ENCODE measurements at places on chromosomes 11 and 22.

DNA sequence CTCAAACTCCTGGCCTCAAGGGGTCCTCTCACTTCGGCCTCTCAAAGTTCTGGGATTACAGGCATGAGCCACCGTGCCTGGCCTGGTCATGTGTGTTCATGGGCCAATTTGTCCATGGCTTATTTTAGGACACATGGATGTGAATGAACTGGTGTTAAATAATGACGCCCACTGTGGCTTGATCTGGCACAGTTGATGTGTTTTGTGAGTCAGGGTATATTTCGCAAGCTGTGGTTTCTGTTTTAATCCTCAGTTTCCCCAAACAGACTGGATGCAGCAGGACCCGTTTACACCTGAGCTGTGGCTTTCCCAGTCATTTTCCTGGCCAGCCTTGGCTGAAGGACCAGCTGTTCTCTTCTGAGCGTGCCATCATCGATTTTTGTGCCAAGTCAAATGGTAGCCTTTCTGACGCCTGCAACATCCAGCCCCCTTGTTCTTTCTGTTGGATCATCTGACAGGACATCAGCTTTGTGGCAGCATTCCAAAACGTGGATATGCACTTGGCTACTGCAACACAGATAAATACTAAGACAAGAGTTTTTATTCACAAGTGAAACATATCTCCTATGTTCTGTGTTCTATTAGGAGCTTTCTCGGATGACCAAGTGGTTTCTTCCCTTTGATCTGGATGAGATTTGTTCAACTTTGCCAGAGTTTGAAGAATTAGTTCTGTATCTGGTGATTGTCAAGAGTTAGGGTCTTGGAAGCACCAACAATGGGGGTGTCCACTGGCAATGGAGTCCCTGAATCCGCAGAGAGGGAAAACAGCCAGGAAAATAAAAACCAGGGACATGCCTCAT lies 40.0 kb upstream of the SEPTIN5 start:
- no peak for DNase-seq

DNA sequence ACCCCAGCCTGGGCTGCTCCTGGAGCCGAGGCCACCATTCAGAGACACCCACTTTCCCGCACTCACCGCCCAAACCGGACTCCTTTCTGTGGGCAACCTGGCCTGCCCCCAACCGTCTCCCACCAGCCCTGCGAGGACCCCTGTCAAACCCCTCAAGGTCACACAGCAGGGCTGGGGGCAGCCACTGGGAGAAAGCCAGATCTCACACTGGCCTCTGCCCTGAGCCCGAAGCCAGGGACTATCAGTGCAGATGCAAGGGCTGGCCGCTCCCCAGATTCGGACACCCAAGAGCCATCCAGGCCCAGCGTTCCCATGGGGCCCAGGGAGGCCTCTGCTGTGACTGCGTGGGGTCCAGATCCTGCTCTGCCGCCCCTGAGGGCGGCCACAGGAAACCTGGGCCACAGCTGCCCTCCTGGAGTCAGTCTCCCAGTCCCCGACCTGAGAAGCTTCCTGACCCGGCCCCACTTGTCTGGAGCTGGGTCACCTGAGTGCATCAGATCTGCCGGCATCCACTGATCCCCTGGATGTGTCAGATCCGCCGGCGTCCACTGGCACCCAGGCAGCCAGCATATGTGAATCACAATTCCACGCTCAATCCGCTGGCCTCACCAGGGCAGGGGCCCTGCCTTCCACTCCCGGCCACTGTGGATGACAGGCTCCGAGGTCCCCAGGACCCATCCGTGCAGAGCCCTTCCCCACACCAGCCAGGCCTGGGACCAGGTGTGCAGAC lies 139.7 kb downstream of the BRD1 start:
- DNase-seq = no peak

DNA sequence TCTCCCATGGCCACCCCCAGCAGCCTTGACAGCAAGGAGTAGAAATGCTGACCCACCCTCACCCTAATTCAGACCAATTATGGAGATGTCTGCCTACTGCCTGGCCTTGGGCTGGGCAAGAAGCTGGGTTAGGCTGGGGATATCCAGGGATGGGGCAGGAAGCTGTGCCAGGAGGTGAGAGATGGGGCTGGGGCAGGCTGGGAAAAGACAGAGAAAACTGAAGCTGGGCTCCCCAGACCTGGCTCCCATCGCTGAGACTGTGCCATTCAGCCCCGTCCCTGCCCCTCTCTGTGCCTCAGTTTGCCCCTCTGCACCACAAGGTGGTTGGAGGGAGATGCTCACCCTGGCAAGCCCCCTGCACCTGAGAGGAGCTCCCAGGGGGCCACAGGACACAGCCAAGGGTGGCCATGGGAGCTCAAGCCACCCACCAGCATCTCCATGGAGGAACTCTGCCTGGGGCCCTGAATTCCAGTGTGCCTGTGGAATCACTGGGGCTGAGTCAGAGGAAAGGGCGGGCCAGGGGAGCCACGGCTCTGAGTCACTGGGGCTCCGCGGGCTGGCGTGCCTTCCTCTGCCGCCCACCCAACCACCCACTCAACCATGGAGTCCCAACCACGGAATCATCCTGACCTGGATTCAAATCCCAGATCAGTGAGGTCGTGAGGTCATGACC lies 6.0 kb upstream of the CARD10 start:
- DNase-seq = no peak

GRCh38 chr11:12117611-12118010 lies 7.2 kb downstream of the MICAL2 start:
- no peak for DNase-seq

GRCh38 chr22:30945653-30946052 lies 22.9 kb downstream of the MORC2 start:
- no peak for DNase-seq

GRCh38 chr11:85040166-85040565 lies 587.0 kb downstream of the DLG2 start:
- DNase-seq = no peak

- no peak for DNase-seq
These were observed 3.3 kb downstream of the FGF19 start for GRCh38 chr11:69700278-69701140.

GRCh38 chr11:133796043-133796795 lies 49.1 kb downstream of the SPATA19 start:
- no peak for DNase-seq

- DNase-seq = no peak
These were observed 17.4 kb upstream of the OR10A5 start for GRCh38 chr11:6828103-6828502.

GRCh38 chr11:69660001-69660500 lies 15.1 kb downstream of the LTO1 start:
- no peak for DNase-seq

DNA sequence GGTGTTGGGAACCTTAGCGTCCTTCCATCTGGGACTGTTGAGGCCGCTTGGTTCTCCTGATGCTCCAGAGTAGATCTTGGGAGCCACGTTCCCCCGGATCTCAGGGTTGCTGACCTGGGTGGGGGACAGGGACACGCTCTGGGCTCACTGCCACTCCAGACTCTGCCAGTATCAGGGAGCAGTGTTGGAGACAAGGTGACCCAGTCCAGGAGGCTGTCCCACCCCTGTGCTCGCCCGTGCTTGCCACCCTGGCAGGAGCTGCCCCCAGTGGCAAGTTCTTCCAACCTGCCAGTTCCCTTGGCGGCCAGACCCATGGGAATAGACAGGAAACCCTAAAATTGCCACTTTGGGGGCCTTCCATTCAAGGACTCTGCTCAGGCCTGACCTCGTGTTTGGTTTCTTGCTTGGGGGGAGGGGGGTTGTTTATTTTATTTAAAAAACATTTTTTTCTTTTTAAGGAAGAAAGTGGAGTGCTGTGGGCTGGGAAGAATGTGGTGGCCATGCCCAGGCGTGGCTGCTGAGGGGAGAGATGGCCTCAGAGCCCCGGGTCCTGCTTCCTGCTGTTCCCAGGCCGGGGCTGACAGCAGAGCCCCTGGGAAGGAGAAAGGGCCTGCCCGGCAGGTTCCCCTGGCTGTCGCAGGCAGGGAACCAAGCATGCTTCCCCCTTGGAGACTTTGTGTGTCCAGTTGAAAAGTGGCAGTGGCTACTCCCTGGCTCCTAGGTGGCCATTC lies 7.2 kb downstream of the GRK2 start:
- DNase-seq = no peak

GRCh38 chr22:39716534-39716933 lies 146.0 kb downstream of the CACNA1I start:
- DNase-seq = no peak

DNA sequence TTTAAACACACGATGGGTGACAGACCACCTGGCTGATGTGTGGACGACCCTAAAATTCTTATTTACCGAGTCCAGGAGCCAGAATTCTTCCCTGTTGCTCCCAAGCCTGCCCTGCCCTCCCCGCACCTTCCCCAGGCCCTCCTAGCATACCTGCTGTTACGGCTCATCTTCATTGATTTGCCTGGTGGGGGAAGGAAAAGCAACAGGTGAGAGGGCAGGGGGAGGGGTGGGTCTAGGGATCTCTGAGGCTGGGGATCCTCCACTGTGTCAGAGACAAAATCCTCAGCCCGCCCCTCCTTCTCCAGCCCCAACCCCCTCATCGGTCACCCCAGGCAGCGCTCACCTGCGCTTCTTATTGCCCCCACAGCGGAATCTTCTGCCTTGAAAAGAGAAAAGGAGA lies 4.0 kb downstream of the FXYD2 start:
- DNase-seq = no peak

GRCh38 chr11:123381149-123381548 lies 48.9 kb upstream of the GRAMD1B start:
- no peak for DNase-seq

GRCh38 chr11:90476442-90477007 lies 253.7 kb upstream of the CHORDC1 start:
- DNase-seq = no peak

DNA sequence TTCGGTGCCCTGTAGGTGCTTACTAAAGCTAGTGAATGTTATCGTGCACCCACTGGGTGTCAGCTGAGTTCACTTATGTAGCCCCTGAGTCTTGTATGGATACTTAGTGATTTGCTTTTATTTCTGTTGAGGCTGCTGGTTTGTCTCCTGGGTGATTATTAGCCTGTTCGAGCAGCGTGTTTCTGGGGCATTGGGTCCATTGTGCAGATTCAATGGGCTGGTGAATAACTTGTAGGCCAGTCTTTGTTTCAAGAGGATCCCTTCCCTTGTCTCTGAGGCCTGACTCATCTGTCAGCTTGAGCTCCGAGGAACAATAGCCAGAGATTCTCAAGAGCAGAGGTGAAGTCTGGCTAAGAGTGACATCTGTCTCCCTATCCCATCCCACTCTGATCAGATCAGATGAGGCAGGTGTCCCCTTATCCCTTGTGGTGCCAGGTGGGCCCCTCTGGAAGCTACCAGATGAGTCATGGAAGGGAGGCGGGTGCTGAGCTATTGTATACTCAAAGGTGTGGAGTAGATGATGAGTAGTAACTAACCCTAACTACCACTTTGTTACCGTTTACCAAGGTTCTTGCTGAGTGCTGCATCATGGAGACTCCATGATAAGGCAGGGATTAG lies 3.7 kb downstream of the MIAT start:
- no peak for DNase-seq

- no peak for DNase-seq
These were observed 61.5 kb downstream of the IGLL1 start for GRCh38 chr22:23518376-23519187.

- no peak for DNase-seq
These were observed 303.8 kb downstream of the NTM start for GRCh38 chr11:131674051-131674755.

DNA sequence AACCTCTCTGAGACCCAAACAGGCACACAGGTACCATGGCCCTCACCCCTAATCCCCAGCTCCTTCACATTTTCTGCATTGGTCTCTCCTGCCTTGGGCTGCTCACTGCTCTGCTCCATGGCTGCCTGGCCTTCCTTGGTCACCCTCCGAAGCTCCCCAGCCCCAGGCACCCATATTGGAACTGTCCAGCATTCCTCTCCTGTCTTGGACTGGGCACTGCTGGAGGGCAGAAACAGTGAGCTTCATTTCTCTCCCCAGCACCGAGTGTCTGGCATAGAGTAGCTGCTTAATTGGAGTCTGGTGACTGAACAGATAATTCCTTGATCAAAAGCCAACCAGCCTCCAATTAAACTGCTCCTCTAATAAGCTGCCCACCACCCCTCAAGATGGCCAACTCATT lies 13.2 kb downstream of the PLEKHA7 start:
- DNase-seq = no peak

DNA sequence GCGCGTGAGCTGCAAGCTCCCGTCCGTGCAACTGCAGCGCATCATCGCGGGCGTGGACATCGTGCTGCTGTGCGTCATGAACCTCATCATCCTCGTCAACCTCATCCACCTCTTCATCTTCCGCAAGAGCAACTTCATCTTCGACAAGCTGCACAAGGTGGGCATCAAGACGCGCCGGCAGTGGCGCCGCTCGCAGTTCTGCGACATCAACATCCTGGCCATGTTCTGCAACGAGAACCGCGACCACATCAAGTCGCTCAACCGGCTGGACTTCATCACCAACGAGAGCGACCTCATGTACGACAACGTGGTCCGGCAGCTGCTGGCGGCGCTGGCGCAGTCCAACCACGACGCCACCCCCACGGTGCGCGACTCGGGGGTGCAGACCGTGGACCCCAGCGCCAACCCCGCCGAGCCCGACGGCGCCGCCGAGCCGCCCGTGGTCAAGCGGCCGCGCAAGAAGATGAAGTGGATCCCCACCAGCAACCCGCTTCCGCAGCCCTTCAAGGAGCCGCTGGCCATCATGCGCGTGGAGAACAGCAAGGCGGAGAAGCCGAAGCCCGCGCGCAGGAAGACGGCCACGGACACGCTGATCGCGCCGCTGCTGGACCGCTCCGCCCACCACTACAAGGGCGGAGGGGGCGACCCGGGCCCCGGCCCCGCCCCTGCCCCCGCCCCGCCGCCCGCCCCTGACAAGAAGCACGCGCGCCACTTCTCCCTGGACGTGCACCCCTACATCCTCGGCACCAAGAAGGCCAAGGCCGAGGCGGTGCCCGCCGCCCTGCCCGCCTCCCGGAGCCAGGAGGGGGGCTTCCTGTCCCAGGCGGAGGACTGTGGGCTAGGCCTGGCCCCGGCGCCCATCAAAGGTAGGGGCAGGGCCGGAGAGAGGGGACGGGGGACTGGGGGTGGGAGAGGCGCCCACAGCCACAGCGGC lies 7.3 kb downstream of the PANX2 start:
- DNase-seq = no peak

DNA sequence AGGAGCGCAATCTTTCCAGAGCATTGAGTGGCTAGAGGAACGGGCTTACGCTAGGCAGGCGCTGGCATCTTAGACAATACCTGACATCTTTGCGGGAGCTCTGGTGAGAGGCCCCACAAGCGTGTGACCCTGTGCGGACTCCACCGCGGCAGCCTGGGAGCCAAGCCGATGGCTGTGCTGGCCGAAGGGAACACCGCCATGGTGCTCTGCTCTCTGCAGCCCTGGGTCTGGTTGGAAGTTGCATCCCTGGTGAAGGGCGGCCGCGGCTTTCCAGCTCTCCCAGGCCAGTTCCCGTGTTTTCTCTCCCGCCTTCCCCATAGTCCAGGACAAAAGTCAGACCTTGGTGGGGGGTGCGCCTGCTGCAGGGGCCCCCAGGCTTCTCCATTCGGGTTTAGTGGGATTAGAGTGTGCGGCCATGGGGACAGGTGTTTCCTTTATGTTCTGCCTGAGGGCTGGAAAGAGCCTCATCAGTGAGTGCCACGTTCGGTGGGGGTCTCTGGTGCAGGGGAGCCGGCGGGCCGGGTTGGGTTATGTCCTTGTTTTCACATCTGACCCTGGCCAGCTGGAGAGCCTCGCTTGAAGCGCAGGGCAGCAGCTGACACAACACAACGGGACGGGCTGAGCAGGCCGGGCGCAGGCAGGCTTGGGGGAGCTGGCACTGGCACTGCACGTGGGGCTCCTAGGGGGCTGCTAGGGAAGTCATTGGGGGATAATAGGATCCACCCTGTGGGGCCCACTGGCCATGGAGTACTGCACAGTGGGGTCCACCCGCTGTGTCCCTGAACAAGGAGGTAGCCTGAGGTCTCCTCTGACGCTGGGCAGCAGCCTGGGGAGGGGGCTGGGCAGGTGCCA lies 94.8 kb downstream of the KCNQ1 start:
- no peak for DNase-seq
